ENCODE measurements at places on chromosomes 5 and 9.

DNA sequence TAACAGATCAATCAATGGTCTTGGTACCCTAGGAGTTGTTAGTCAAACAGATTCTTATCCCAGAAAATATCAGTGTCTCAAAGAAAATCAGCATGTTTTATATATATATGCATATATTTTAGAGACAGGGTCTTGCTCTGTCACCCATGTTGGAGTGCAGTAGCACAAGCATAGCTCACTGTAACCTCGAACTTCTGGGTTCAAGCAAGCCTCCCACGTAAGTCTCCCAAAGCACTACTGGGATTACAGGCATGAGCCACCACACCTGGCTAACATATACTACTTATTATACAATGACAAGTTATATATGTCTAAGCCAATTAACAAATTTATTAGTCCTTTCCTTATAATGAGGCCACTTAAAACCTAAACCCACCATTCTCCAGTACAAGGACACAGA lies 10.4 kb downstream of the RAB14 start:
- DNase-seq, result no peak

GRCh38 chr5:84779186-84779585 lies 394.5 kb upstream of the EDIL3 start:
- DNase-seq, result no peak

- DNase-seq, result no peak
Measured at GRCh38 chr5:40689438-40689837, 9.7 kb downstream of the PTGER4 start.

- no peak for DNase-seq
Measured at GRCh38 chr9:94112716-94113465, 28.6 kb downstream of the PTPDC1 start.

GRCh38 chr5:125829349-125829748 lies 593.9 kb upstream of the GRAMD2B start:
- DNase-seq, result no peak

DNA sequence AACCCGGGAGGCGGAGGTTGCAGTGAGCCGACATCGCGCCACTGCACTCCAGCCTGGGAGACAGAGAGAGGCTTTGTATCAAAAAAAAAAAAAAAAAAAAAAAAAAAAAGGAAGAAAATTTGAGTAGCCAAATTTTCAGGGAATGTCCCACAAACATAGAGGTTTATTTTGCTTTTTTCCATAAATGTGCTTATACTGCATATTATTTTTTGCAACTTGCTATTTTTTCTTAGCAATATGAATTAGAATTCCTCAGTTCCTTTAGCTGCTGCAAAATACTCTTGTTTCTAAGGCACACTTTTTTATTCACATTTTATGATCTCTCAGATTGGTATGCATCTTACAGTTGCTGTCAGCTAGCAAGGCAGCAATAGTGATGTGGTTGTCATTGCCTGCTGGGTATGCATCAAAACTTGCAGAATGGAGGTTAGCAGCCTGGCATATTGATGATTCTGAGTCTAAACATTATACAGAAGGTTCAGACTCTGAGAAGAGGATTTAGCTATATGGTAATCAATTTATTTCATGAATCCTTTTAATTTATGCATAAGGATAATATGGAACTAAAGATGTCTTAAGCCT lies 13.0 kb upstream of the MSANTD3 start:
- DNase-seq, result no peak
